Fibroblast of skin of left biceps (primary cell): ENCODE measurements at places on chromosomes 1 and 21.

- DNase-seq = no peak
Measured at GRCh38 chr1:176379626-176380339, 83.2 kb upstream of the PAPPA2 start.

DNA sequence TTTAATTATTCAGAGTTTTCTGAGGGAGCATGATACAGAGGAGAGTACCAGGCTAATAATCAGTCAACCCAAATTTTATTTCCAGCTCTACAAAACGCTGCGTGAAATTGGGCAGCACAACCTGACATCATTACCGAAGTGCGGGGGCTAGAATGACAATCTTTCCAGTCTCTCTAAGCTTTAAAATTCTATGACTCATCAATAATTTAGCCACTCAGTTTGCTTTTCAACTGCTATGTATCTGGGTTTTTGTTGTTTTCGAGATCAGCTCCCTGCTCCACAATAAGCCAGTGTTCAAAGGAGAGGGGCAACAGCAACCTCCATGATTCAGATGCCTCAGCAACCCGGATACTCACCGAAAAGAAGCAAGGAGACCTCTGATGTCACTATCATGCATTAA lies 13.9 kb downstream of the SORT1 start:
- DNase-seq = no peak

DNA sequence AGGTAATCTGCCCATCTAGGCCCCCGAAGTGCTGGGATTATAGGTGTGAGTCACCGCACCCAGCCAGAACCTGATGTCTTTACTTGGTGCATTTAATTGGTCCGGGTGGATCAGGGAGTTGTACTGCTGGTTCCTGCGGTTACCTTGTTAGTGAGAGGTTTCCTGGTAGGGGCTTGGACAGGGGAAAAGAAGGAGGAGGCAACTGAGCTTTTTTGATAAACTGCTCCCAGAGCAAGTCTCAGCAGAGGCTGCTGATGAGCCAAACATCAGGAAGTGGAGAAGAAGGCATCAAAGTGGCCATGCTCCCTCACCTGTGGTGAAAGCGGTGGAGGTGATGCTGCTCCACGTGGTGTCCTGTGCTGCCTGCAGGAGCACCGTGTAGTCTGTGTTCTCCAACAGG lies 161.5 kb upstream of the KIAA0040 start:
- DNase-seq = no peak

DNA sequence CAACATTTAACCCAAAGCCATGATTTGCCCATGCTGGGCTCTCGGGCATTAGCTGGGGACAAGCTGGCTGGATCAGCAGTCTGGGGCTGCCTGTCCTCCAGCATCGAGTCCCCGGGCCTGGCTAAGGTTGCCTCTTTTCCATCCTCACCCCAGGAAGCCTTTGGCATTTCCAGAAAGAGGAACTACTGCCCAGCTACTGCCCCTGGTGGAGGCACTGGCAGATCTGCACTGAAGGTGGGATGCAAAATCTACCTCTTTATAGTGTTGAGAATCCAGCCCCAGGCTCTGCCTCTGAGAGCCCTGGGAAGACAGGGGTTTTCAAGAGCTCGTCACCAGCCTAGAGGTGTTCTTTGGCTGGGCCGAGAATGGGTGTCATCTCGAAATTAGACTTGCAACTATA lies 635.9 kb downstream of the MATN1 start:
- DNase-seq = no peak

GRCh38 chr1:7117399-7118281 lies 332.4 kb downstream of the CAMTA1 start:
- DNase-seq = peak; percentile 75

DNA sequence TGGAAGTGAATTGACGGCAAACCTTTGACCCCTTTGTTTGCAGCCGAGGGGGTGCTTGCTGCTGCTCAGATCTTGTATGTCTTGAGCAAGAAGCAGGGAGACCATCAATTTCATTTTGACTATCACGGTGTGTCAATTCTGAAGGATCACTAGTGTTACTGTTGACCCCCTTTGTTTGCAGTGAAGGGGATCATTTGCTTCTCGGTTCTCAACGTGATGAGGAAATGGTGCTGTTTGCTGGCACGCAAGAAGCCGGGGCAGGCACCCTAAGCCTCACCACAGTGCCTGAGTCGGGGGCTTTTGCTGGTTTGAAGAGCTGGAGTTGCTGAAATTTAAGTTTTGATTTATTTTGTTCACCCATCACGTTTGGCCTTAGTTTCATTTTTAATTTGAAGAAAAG lies 7.5 kb downstream of the RBM15 start:
- DNase-seq = no peak

DNA sequence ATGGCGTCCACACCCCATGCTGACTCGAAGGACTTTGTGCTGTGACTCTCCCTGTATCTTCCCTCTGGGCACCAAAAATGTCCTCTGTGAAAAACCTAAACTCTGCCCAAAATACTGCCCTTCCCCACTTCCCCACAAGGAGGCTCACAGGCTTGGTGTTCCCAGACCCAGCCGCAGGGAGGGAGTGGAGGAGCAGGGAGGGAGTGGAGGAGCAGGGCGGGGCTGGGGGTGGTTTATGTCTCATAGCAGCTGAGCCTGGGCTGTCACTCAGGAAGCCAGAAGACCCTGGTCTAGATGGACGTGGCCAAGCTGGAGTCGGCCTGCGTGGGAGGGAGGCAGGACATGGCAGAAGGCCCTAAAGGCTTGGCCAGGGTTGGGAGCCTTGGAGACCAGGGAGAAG lies 461.7 kb downstream of the PTPRU start:
- DNase-seq = no peak

- DNase-seq = no peak
Measured at GRCh38 chr1:48794816-48795215, 18.1 kb upstream of the BEND5 start.

- no peak for DNase-seq
Measured at GRCh38 chr21:34724857-34725195, 56.0 kb downstream of the CLIC6 start.

- no peak for DNase-seq
Measured at GRCh38 chr1:113515498-113515897, 125.2 kb downstream of the MAGI3 start.

DNA sequence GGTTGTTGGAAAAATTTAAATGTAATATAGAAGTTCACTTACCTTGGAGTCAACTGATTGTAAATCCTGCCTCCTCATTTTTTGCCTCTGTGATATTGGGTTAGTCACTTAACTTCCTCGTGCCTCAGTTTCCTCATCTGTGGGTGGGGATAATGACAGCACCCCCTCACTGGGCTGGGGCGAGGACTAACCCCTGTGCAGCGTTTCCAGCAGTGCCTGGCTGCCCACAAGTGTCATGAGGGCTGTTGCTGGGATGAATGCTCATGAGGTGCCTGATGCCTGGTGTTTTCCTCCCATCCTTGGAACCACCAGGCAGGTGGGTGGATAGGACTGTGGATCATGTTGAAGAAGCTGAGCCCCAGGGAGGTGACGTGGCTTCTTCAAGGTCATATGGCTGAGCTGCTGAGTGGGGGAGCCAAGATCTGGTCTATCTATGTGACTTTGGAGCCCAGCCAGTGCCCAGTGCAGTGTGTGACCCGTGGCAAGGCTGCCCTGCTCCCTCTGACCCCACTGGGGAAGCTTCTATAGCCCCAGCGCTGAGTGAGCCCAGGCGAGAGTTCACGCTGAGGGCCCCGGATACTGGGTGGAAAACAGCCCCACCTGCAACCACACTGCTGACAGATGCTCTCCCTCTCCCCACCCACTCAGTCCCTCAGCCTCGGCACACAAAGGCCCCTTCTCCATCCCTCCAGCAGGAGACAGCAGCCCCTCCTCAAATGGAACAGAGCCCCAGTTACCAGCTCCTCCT lies 446.0 kb downstream of the PTPRU start:
- DNase-seq = no peak

GRCh38 chr1:78060857-78061563 lies 15.2 kb downstream of the GIPC2 start:
- DNase-seq = no peak

DNA sequence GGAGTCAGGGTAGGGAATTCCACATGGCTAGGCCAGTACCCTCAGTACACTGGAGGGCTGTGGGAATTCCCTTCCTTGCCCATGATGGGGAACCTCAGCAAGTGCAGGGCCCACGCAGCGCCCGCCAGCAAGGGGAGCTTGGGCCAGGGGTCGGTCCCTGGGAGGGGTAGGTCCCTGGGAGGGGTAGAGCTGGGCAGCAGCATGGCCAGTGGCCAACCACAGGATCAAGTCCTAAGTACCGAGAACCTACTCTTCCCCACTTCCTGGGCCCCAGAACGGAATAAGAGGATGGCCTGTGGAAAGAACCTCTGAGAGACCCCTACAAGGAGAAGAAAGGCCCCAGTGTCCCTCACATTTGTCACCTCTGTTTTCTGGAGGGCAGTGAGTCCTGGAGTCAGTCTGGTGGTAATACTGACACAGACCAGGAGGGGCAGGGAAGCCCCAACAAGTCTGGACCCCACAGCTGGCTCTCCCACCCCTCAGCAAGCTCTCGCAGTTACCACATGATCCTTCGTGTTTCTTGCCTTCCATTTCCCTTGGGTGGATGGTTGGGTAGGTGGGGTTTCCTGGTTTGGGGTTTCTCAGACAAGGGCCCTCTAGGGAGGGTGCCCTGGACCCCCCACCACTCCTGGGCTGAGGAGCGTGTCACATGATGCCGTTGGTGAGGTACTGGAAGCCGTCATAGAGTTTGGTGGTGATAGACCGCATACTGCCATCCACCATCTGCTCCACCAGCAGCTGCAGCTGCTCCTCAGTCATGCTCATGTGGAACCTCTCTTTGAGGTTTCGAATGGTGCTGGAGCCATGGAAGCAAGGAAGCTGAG lies 10.3 kb downstream of the ZNF687 start:
- DNase-seq = no peak

DNA sequence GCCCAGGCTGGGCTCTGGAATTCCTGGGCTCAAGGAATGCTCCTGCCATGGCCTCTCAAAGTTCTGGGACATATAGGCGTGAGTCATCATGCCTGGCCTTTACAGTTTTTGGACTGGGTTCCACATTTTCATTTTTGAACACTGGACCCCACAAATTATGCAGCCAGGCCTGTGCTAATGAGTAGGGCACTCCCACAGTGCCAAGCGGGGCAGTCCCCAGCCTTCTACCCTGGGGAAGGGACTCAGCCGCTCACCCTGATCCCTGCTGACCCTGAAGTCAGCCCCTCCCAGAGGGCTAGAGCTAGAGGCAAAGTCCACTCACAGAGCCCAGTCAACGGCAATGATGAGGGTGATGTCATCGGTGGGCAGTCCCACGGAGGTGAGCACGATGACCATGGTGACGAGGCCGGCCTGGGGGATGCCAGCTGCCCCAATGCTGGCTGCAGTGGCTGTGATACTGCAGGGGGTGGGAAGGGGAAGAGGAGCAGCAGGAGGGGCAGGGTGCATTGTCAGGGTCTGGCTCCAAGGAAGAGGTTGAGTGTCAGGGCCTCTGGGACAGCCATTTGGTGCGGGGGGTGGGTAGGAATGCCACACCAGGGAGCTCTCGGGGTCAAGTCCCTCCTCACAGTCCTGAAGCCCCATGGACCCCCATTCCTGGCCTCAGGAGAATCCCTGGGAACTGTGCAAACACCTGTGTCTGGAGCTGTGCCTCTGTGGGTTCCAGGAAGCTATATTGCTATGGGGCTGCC lies 27.6 kb downstream of the PODN start:
- no peak for DNase-seq

- DNase-seq = no peak
Measured at GRCh38 chr1:55702064-55702463, 486.9 kb upstream of the USP24 start.

- DNase-seq = no peak
Measured at GRCh38 chr1:173580658-173581057, 22.2 kb downstream of the SLC9C2 start.

- DNase-seq = no peak
Measured at GRCh38 chr1:205545001-205545919, 40.8 kb downstream of the CDK18 start.

GRCh38 chr1:247409869-247410544 lies 6.0 kb upstream of the NLRP3 start:
- DNase-seq = no peak

GRCh38 chr1:27348861-27349783 lies 7.3 kb downstream of the SYTL1 start:
- DNase-seq = no peak

DNA sequence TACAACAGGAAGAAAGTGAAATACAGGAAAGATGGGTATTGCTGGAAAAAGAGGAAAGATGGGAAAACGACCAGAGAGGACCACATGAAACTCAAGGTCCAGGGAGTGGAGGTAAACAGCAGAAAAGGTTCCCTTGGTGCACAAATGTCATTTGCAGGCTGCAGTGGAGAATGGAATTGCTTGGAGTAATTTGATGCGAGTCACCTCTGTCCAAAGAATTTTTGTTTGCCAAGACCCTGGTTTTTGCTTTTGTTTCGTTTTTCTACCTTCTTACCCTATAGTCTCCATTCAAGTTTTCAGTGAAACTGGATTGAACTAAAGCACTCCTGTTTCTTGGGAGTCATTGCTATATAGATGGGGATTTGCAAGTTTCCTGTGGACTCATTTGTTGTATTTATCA lies 464.3 kb downstream of the CAMTA1 start:
- no peak for DNase-seq

DNA sequence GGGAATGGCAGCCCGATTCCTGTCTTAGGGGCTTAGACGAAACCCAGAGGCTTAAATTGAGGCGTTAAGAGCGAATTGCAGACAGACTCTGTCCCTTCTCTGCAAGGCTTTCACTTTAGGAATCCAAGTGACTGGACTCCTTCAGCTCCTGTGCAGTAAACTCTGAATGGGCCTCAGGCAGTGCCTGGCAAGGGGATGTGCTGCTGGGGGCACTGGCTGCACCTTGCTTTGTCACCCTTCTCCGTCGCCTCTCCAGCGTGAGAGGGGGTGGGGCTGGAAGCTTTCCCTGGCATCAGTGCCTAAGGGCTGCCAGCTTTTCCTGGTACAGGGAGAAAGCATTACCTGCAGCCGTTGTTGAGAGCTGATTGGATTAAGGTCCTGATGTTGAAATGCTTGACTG lies 39.9 kb upstream of the NFASC start:
- no peak for DNase-seq

GRCh38 chr21:15472108-15473040 lies 257.4 kb upstream of the USP25 start:
- no peak for DNase-seq

GRCh38 chr1:6582370-6582769 lies 2.6 kb downstream of the ZBTB48 start:
- no peak for DNase-seq

GRCh38 chr1:67896826-67897225 lies 63.6 kb upstream of the GNG12 start:
- DNase-seq = no peak

DNA sequence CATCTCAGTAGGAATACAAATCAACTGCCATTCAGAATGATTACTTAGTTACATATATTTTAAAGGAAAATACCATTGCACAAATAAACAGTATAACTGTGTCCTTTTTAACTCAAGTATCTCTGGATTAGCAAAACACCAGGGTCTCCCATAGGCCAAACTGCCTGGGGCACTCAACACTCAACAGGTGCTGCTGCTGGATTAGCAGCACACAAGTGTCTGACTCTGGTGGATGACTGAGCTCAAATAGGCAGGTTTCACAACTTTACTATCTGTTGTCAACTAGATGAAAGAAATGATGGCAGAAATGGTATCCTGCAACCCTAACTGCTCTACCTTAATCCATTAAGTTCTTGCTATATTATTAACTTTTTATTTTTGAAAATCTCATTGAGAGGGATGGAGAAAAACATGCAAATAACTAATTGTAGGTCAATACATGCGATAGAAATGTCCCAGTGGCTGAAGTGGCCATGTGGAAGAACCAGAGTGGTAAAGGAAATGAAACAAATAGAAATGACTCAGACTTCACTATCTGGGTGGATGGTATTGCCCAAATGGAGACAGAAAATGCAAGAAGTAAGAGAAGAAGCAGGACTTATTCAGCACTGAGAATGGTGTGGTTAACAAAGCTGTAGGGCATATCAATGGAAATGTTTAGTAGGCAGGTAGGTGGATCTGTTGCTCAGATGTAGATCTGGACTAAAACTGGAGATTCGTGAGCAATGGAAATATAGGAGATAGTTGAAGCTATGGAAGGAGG lies 90.8 kb upstream of the CCDC190 start:
- DNase-seq = no peak
